Purkinje cell (primary cell): ENCODE measurements at places on chromosomes 1 and 21. TPM values are rescaled to one million over a fixed set of nuclear protein-coding genes. Genes with fewer than 3 reads are reported as not detected.

Gene SLC45A1
- 13.4 and 26.2 TPM in 2 replicates for polyA plus RNA-seq

Gene DMRTA2
- not detected in 2 replicates for polyA plus RNA-seq

Gene BACE2
- 0.78 and 1.7 TPM in 2 replicates for polyA plus RNA-seq

Gene SOX13
- 0.07 and 0.24 TPM in 2 replicates for polyA plus RNA-seq

Gene WDR64
- not detected in 2 replicates for polyA plus RNA-seq
